ENCODE measurements at places on chromosomes 1 and 21.

DNA sequence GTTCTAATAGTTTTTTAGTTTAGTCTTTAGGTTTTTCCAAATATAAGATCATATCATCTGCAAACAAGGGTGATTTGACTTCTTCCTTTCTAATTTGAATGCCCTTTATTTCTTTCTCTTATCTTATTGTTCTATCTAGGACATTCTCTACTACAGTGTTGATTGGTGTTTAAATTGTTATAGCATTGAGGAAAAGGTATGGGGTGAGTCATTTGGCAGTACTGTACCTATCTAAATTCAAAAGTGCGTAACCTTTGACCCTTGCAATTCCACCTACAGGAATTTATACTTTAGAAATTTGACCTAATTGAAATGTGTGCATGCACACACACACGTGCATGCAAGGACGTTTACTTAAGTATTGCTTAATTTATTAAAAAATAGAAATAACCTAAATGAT, 78.3 kb downstream of the MAB21L3 start:
- no peak for DNase-seq

GRCh38 chr1:214791961-214792360, 189.0 kb downstream of the CENPF start:
- peak; percentile 56 for DNase-seq

GRCh38 chr1:198669023-198669698, 30.3 kb downstream of the PTPRC start:
- DNase-seq, result peak; percentile 93

DNA sequence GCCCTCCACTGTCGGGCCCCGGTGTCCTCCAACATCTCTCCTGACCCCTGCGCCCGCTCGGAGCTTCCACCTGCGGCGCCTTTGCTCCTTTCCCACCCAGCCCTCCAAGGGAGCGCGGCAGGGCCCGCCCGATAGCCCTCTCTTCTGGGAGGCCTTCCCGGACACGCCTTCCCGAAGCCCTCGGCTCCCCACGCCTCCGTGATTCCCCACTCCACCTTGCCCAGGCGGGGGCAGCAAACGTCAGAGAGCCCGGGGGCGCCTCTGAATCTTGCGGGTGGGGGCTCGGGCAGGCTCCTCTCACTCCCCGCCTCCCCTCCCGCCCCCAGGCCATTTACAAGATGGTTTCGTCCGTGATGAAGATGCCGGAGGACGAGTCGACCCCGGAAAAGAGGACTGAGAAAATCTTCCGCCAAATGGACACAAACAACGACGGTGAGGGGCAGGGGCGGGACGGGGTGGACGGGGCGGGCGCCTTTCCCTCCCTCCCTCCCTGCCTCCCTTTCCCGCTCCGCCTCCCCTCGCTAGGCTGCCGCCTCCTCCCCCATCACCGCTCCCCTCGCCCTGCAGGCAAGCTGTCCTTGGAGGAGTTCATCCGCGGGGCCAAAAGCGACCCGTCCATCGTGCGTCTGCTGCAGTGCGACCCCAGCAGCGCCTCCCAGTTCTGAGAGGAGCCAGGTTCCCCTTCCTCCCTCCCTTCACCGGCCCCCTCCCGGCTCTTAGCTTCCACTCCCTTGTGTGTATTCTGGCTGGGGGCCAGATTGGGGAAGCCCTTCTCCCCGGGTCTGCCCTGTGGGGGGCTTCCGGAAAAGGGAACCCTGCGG, 7.1 kb downstream of the HPCA start:
- peak; percentile 18 for DNase-seq

GRCh38 chr1:90768098-90768497, 51.0 kb upstream of the BARHL2 start:
- DNase-seq, result no peak

GRCh38 chr1:42777852-42778251, 6.9 kb upstream of the TMEM269 start:
- peak; percentile 72 for DNase-seq

DNA sequence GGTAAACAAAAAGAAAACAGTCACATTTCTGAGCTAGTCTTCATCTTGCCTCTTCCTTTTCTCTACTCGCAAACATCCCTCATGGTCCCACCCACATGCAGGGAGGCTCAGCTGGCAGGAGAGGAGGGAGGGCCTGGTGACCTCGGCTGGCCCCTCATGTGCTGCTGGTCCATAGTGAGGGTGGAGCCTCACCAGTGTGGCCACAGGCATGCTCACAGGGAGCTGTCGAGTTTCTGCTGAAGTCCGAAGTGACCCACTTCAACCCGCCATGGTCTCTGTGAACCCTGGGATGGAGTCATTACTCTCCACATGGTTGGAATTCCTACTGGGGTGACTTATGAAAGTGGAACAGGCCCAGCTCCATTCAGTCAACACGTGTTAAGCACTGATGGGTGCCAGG, 253.4 kb downstream of the RHOU start:
- DNase-seq, result no peak

DNA sequence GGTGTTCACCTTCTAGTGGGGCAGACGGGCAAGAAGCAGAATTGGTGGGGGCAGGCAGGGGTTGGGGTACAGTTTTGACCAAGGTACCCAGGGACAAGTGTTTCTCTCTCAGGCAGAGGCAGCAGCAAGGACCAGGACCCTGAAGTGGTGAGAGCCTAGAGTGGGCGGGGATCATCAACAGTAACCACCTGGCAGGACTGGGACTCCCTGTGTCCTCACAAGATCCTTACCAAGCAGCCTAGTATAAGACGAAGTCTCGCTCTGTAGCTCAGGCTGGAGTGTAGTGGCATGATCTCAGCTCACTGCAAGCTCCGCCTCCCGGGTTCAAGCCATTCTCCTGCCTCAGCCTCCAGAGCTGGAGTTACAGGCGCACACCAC, 3.2 kb upstream of the NADK start:
- DNase-seq, result no peak

DNA sequence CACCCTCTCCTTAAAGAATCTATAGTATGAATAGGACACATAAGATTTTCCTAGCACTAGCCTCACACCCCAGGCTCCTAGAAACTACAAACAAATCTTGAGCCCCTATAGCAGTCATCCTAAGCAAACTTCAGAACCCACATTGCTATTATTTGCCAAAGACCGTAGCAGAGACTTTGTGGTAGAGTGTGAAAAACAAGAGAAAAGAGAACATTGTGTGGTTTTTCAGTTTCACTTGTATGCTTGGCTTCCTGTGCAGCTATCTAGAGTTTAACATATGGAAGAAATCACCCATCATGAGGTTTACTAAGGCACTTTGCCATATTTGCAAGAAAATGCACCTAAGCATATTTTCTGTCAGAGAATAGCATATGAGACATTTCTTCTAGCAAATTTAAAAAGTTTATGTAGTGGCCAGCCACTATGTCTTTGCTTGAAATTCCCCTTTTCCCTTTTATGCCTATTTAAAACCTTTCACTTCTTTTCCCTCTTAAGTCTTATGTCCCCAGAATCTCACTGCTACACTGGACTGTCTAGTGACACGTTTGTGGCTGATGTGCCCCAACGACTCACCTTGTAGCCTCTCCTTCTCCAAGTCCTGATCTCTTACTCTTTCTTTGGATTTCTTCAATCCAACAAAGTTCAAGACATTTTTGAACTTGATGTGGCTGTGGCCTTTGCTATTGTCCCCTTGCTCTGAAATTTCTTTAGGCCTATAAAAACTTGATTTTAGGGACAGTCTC, 25.6 kb downstream of the CCDC190 start:
- peak; percentile 42 for DNase-seq

- DNase-seq, result peak; percentile 22
Measured at GRCh38 chr1:211724687-211725196, 49.3 kb upstream of the NEK2 start.

- peak; percentile 87 for DNase-seq
Measured at GRCh38 chr1:197955486-197956394, 38.6 kb downstream of the LHX9 start.

DNA sequence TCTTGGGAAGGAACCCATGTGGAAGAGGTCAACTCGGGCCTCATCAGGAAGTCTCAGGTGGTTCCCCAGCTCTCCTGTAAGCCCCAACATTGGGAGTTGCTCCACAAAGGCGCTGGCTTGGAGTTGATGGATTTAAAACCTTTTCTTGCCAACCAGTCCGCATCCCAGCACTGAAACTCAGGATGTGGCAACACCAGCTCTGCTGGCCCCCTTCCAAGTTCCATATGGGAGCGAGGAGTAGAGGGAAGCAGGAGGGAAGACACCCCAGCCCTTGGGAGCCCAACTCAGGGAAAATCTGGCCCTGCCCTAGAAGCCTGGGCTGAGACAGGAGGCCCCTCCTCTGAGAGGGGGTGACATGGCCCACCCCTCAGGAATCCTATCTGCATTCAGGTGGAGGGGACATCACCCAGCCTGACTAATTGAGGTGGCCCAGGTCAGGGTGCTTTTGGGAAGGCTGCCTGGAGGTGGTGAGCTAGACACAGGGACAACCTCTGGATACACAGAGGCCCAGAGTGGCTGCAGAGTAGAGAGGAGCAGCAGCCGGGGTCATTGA, 33.1 kb upstream of the DMBX1 start:
- no peak for DNase-seq

GRCh38 chr1:202909494-202909893, 17.5 kb downstream of the KLHL12 start:
- DNase-seq, result no peak

GRCh38 chr1:247212627-247213617, 41.1 kb upstream of the ZNF124 start:
- DNase-seq, result no peak

DNA sequence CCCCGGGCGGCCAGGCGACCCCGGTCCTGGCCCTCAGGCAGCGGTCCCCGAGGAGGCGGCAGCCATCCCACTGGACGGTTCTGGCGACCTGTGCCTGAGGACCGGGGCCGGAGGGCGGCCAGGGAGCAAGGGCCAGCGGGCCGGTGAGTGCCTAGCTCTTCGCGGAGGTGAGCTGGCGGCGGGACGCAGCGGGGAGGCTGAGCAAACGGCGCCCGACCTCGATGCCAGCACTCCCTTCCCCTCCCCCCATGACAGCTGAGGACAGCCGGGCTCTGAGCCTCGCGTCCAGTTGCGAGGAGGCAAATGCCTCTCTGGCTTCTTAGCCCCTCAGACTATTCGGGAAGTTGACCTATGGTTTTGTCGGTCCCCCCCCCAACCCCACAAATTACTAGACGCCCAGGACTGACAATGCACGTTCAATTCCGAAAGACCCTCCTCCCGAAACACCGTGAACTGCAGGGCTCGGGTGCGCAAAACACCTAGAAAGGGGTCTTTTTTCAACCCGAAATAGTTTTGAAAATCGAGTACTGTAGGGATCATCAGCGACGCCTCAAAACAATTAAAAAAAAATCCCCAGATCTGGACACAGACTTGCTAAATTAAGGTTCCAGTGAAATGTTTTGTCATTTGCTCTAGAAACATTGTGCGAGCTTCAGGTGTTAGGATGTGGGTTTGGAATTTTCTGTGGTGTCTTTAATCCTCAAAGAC, 8.3 kb downstream of the CDKN2C start:
- no peak for DNase-seq

GRCh38 chr21:42364304-42364865, 1.9 kb downstream of the TFF1 start:
- no peak for DNase-seq

GRCh38 chr1:5688081-5689077, 303.8 kb downstream of the NPHP4 start:
- DNase-seq, result no peak

DNA sequence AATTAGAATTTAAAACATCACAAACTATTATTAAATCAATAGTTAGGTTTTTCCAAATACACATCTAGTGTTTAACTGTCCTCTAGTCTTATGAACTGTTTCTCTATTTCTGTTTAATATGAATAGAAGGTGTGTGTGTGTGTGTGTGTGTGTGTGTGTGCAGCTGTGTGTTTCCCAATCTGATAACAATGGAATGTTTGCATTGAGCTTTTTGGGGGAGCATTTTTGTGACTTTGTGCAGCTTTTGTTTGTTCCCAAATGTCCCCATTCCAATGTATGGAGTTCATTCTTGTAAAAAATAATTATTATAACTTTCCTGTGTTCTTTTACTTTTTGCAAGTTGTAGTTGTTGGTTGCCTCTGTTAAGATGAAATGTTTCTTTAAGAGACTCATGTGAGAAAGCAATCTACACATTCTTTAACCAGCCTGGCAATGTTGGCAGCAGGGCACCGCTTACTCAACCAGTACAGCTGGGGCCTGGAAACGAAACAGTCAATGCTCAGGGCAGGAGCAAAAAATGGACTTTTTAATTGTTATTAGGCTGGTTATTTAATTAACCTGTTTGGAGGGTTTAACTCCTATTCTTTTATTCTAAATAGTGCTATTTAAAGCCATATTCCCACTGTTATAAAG, 354.3 kb downstream of the SRGAP2C start:
- DNase-seq, result no peak

- DNase-seq, result no peak
Measured at GRCh38 chr1:229146647-229147046, 124.3 kb upstream of the RAB4A start.

GRCh38 chr1:204709960-204710912, 24.7 kb upstream of the LRRN2 start:
- DNase-seq, result no peak

DNA sequence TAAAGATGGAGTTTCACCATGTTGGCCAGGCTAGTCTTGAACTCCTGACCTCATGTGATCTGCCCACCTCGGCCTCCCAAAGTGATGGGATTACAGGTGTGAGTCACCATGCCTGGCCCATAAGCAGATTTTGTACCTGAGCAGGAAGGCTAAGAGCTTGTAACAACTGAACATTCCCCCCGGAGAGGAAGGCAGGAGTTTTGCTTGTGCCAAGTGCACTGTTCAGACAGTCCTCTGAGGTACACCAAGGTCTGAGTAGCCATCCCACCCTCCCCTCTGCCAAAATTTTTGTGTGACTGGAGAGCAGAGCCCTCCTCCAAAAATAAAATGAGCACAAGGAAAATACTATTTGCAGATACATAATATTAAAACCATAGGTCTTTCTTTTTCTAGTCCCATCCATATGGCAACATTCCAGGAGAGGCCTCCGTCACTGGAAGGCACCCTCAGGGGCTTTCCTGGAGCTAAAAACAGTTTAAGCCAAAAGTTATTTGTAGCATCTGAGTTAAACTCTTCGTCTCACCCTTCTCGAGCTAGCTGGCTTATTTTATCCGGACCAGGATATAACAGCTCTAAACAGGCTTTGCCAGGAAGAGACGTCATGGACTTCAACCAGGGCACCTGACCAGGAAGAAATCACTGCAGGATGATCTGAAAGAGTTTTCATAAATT, 27.2 kb downstream of the CAPN2 start:
- DNase-seq, result peak; percentile 58

DNA sequence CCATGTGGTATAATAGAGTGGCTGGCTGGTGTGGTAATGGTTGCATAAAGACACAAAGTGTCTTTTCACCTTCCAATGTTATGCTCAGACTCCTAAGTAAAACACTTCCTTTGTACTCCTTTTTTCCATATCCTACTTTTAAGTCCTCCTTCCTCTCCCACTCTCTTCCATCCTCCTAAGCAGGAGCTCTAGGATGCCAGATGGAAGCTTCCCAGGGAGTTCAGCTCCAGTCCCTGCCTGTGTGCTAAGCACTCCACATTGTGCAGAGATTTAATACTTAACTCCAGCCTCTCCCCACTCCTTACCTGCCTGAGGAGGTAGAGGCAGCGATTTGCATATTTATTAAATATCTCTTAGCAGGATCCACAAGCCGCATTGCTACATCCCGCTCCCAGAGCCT, 60.5 kb upstream of the IGSF21 start:
- DNase-seq, result no peak

All from choroid plexus epithelial cell (primary cell).